ENCODE measurements at places on chromosomes 2 and 18. TPM values are rescaled to one million over a fixed set of nuclear protein-coding genes. Genes with fewer than 3 reads are reported as not detected.
A peak's percentile ranks its signal among the peaks of the same experiment; 100 is the strongest.

B4GALT6 gene
- total RNA-seq = 9.6 TPM

FBXO11 gene
- total RNA-seq = 25.7 TPM

EPB41L3 gene
- total RNA-seq = 10.3 TPM

CHRND gene
- not detected for total RNA-seq

FKBP7 gene
- 44.2 TPM for total RNA-seq

ZNF804A gene
- total RNA-seq = 6.0 TPM

GRCh38 chr2:9008951-9009664 lies 5.6 kb upstream of the MBOAT2 start:
- no peak for DNase-seq

- no peak for DNase-seq
Observed at GRCh38 chr2:159152128-159152778, 134.2 kb downstream of the WDSUB1 start.

DNA sequence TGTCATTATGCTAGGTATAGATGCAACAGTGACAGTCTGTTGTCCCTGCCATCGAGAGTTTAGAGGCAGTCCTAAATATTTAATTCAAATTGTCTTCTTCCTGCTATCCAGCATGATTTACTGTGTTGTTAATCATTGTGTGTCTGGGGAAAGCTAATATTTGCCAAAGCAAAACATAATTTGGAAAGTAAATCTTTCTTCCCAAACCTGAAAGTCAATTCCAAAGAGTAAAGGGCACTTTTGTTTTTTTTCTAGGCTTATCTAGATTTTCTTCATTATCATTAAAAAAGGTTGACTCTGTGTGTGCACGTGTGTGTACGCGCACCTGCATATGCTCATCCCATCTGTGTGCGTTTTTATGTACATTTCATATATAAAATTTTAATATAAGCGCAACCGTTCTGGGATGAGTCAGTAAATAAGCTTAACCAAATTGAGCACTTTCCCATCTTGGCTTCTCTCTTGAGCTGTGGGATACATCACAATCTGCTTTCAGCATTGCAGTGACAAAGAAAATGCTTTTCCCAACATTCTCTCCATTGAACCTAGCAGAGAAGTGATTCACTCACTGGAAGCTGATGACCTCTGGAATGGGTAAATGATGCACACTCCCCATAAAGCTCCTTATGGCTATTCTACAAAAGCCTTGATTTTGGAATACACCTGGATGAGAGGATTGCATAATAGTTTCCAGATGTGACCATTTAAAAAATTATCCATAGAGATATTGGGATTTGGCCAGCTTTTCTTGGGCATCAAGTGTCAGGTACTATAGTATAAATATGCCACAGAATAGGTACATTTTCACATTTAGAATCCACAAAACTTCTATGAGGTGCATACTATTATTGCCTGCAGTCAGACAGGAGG lies 488.4 kb downstream of the ADCYAP1 start:
- no peak for DNase-seq

DNA sequence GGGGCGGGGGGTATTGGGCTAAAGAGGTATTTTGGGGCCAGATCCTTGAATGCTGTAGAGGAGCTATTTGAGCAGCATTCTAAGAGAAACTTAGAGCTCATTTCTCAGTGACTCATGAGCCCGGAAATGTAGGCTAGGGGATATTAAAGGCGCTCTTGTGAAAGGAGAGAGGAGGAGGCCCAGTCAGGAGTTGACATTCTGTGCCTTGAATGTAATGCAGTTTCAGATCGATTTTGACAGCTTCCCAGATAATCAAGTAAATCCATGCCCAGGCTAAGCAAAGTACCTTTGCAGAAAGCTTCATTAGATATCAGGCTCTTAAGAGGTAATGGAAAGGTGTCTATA lies 1.5 kb downstream of the CAB39 start:
- DNase-seq = peak; percentile 36

DNA sequence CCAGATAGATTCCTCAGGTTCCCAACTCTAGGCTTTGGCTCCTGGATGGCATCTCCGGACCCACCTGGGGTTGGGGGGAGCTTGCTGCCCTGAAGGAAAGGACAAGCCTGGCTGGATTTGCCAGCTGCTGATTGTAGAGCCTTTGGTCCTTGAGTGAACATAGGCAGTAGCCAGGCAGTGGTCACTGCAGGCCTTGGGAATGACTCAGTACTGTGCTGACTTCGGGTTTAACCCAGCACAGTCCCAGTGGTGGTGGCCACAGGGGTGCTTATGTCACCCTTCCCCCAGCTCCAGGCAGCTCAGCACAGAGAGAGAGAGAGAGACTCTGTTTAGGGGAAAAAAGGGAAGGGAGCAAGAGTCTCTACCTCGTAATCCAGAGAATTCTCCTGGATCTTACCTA lies 27.7 kb upstream of the ACTR2 start:
- no peak for DNase-seq

DNA sequence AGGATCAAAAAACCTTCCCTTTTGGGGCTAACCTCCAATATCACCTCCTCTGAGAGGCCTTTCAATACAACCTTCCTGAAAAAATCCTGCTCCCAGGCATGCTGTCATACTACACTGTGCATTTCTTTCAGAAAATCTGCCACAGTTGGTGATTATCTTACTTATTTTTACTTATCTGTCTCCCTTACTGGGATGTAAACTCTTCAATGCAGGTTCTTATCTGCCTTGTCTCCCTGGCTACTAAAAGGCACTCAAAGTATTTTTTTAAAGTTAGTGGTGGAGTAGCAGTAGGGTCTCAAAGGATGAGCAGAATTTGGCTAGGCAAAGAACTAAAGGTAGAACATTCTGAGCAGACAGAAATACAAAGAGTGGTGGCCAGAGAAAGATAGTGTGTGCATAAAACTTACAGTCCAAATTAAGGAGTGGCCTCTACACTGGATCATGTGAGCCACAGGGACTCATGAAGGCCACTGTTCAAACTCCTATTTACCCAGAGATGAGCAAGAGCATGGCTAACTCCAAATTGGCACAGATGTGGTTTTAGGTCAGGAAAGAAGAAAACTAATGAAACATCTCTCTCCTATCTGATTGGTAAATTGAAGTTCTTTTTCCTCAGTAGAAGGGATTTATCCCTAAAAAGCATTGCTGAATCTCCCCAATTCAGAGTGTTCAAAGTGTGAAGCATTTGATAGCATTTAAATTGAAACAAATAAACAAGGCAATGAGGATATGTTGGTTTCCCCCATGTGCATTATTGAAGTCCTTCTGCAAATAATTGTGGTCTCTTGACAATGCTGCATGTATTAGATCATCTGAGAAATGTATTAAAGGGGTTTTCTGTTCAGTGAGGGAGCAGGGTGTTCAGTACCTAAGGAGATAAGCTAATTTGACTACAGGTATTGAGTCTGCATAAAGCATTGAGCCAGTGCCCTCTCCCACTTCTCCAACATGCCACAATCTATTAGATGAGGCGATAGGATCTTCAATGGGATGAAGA lies 285.5 kb downstream of the MREG start:
- no peak for DNase-seq

DNA sequence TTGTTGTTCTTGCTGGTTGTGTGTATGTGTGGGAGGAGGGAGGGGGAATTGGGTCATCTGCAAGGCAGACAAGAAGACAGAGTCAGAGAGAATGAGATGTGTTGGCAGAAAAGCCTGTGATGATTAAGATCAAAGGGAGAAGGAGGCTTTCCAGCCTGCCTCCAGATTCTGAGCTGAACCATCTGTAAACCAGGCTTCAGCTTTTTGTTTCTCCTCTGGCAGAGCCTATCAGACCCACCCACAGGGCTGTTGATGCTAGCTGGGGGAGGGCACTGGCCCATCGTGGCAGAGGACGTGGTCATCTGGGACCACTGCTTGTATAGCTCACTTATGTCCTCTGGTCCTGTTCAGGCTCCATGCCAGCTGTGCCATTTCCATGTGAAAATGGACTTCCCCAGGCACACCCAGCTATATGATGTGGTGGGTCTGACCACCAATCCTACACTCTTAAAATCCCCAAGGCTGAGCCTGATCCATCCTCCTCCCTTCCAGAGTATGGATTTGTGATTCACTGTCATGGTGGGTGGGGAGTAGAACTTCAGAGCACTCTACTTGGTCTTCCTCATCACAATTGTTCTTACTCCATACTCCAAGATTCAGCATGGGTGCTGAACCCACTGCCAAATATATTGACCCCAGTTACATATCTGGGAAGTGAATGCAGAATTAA lies 27.8 kb upstream of the COL6A3 start:
- no peak for DNase-seq

- peak; percentile 35 for DNase-seq
Observed at GRCh38 chr2:18178736-18179349, 300.4 kb downstream of the KCNS3 start.

- DNase-seq = peak; percentile 31
Observed at GRCh38 chr2:54524226-54524991, 68.3 kb downstream of the SPTBN1 start.

- no peak for DNase-seq
Observed at GRCh38 chr2:121635371-121635770, 13.9 kb downstream of the CLASP1 start.

GRCh38 chr2:42361728-42362283 lies 789 bp upstream of the COX7A2L start:
- DNase-seq = no peak

- DNase-seq = peak; percentile 34
Observed at GRCh38 chr2:191638079-191638801, 39.7 kb upstream of the NABP1 start.

DNA sequence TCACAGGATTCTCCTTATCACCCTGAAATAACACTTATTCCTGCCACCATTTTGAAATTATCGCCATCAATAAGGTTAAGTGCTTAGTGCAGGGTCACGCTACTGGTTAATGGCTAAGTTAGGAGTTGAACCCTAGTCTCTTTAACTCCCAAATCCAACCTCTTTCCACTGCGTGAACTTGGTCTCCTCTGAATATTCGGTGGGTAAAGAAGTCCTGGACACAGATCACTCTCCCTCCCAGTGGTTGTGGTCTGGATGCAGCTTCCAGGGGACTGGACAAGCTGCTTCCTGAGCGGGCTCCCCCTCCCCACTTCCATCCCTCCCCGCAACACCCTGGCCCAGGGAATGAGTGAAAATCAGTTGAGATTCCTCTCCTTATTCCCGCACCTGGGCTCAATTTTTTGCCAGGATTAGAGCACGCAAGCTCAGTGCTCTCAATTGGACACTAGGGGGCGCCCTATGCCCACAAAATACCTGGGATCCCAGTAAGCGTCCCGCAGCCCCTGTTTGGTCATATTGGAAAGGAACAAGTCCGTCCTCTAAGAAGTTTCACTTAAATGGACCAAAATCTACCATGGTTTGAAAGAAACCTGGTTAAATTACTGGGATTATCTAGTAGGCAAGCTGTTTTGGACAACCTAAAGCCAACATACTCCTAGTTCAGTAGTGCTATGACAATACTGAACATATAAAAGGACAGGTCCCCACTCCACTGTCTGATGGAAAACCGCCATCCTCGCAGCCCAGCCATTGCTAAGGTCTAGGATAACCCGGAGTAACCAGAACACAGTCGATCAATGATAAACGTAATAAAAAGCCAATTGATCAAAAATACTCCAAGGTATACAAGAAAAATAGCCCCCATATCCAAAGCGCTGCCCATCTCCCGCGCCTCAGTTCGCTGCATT lies 40.4 kb downstream of the DHRS9 start:
- DNase-seq = peak; percentile 70

DNA sequence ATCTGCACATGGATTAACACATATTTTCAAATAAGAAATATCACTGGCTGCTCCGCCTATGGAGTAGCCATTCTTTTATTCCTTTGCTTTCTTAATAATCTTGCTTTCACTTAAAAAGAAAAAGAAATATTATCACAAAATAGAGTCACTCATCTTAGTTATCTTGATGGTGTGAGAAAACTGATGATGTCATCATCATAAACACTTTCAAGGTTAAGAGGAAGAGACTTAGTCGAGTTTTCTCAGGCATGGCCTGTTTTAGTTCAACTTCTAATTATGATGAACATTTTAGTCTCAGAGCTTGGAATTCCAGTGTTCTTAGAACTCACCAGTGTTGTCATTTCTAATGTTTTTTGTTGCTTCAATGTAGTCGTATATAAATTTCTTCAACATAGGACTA lies 506.1 kb downstream of the PTPRM start:
- no peak for DNase-seq

GRCh38 chr18:62717925-62718800 lies 2.8 kb downstream of the PHLPP1 start:
- DNase-seq = no peak

GRCh38 chr2:176536439-176537133 lies 267.3 kb downstream of the MTX2 start:
- DNase-seq = no peak

Data from H4 (cell line).